ENCODE measurements at places on chromosomes 6 and 20.

- no peak overlapping the region for H3K27ac ChIP-seq
- no peak for DNase-seq
- H3K27me3 ChIP-seq = no peaks in the 10 kb centered on the region
Measured at GRCh38 chr6:36616893-36617521, 22.8 kb downstream of the SRSF3 start.

GRCh38 chr6:16248271-16248853 lies 10.0 kb downstream of the GMPR start:
- H3K36me3 ChIP-seq = no peaks in the 10 kb centered on the region
- H3K27ac ChIP-seq = peak overlapping the region; percentile 26
- no peak for DNase-seq

- no peak overlapping the region for H3K4me3 ChIP-seq
- no peak overlapping the region for H3K27ac ChIP-seq
- peaks cover 30% of the 10 kb centered on the region for H3K27me3 ChIP-seq
Measured at GRCh38 chr20:23222531-23223200, 127.9 kb upstream of the NXT1 start.

DNA sequence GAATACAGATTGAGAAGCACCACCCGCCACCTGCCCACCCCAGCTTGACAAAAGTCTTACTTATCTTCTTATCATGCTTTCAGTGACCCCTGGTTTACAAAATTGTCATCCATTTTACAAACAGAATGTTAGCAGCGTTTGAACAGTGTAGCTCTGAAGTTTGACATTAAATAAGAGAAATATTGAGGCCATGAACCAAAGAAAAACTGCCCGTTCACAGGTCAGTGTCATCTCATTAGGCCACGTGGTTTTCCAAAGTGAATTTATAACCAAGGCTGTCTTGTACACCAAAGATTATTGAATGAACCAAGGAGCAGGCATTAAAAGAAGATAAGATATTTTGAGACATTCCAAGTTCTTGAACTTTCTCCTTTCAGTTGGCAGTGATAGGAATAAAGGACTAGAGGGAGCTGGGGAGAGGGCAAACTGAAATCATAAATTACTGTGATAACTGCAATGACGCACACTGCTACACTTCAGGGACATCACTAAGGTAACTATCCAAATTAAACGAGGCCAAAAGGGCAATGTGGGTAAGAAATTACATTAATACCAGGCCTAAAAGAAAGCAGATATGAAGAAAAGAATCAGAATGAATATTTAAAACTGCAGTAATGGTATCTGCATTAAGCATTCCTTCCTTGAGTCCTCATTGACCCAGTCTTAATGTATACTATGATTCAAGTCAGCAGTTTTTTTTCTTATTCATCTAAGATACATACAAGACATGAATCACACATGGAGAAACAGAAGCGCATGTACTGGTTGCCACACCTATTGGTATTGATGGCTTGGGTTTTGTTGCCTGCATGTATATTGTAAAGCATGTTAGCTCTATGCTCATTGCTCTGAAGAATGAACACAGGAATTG lies 159.8 kb upstream of the ARG1 start:
- H3K27me3 ChIP-seq = no peaks in the 10 kb centered on the region
- peaks cover 14% of the 10 kb centered on the region for H3K4me1 ChIP-seq
- no peaks in the 10 kb centered on the region for H3K36me3 ChIP-seq
- no peak for DNase-seq

DNA sequence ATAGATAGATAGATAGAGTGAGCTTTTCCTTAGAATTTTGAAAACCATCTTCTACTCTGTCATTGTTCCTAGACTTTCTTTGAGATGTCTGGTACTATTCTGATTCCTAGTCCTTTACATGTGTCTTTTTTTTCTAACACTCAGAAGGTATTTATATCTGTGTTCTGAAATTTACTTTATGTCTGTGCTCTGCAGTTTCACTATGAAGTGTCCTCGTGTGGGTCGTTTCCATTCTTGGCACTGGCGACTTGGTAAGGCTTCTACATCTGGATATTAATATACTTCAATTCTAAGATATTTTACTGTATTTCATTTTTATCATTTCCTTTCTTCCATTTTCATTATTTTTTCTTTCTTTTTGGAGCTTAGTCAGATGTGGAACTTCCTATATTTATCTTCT lies 87.0 kb downstream of the FHL5 start:
- no peak for DNase-seq
- no peak overlapping the region for H3K27ac ChIP-seq
- no peak overlapping the region for H3K4me3 ChIP-seq
- H3K36me3 ChIP-seq = no peaks in the 10 kb centered on the region
